Activated naive CD8-positive, alpha-beta T cell treated with anti-CD3 and anti-CD28 coated beads, Interleukin-2, amount 10 ng/mL, durations not matched to agents 7 days and 5 days (primary cell): ENCODE measurements at places on chromosomes 11 and 22. TPM values are rescaled to one million over a fixed set of nuclear protein-coding genes. Genes with fewer than 3 reads are reported as not detected.

Gene CCDC85B
- total RNA-seq, result 66.3 TPM

GRCh38 chr11:1459764-1460395 is 26.7 kb downstream of the MOB2 start:
- no peak for DNase-seq
- H3K4me3 ChIP-seq, result no peak overlapping the region
- H3K27ac ChIP-seq, result no peak overlapping the region

- peaks cover 2% of the 10 kb centered on the region for H3K4me1 ChIP-seq
Observed at GRCh38 chr11:112968941-112969713, 7.9 kb downstream of the NCAM1 start.

GRCh38 chr22:42179616-42180015 is 49.0 kb upstream of the CYP2D6 start:
- H3K4me3 ChIP-seq, result peak overlapping the region; percentile 72
- no peak for DNase-seq
- peaks cover 33% of the 10 kb centered on the region for H3K36me3 ChIP-seq
- H3K27me3 ChIP-seq, result no peaks in the 10 kb centered on the region
- H3K27ac ChIP-seq, result peak overlapping the region; percentile 62

DNA sequence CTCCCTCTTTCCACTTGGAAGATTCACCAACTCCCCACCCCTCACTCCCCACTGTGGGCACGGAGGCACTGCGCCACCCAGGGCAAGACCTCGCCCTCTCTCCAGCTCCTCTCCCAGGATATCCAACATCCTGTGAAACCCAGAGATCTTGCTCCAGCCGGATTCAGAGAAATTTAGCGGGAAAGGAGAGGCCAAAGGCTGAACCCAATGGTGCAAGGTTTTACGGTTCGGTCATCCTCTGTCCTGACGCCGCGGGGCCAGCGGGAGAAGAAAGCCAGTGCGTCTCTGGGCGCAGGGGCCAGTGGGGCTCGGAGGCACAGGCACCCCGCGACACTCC is 397 bp upstream of the CD44 start:
- H3K4me1 ChIP-seq, result peaks cover 45% of the 10 kb centered on the region
- H3K4me3 ChIP-seq, result peak overlapping the region; percentile 93
- no peaks in the 10 kb centered on the region for H3K27me3 ChIP-seq

DNA sequence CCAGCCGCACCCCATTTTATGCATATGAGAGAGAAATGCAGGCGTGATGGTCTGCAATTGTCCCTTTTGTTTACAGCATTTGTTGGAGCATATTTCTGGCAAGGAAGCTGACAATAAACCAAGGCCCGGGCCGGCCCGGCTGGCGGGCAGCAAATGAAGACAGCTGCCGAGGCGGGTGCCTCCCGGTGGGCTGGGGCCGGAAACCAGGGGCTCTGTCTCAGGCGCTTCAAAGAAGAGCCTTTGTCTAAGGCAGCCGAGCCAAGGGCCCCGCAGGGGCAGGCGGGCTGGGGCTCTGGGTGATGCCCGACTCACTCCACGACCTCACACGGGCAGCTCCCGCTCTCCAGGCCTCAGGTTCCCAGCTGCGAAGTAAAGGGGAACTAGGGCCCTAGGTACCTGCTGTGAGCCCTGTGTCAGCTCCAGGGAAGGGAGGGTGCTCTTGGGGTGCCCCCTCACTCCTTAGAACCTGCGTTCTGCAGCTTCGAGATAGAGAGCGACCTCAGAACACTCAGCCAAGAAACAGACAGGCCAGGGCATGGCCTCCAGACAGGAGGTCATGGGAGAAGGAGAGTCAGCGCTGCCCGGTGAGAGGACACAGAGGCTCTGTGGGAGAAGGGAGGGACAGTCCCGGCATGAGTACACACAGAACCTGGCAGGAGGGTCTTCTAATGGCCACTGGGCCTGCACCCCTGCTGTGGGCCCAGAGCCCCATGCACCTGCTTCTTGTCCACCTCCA is 2.4 kb downstream of the LINC01488 start:
- no peaks in the 10 kb centered on the region for H3K4me1 ChIP-seq
- peaks cover 2% of the 10 kb centered on the region for H3K27me3 ChIP-seq
- no peaks in the 10 kb centered on the region for H3K36me3 ChIP-seq
- no peak overlapping the region for H3K4me3 ChIP-seq
- DNase-seq, result no peak
- H3K27ac ChIP-seq, result no peak overlapping the region

DNA sequence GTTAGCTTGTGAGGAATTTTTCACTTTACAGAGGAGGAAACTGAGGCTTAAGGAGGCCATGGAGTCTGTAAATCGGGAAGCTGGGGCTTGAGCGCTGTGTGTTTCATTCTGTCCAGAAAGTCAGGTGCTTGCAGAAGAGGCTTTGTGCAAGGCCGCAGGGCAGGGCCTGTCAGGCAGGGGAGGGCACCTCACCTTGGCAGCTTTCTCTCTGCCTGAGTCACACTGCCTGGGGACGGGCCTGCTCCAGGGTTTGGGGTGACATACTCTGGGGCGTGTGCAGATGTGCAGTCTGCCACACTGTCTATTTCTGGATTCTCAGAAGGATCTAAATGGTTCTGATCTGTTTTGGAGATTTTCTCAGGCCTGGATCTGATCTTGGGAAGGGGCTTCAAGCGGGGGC is 8.4 kb downstream of the INCENP start:
- DNase-seq, result no peak
- H3K4me1 ChIP-seq, result peaks cover 15% of the 10 kb centered on the region
- peaks cover 36% of the 10 kb centered on the region for H3K36me3 ChIP-seq
- H3K27me3 ChIP-seq, result no peaks in the 10 kb centered on the region
- no peak overlapping the region for H3K4me3 ChIP-seq
- no peak overlapping the region for H3K27ac ChIP-seq

DNA sequence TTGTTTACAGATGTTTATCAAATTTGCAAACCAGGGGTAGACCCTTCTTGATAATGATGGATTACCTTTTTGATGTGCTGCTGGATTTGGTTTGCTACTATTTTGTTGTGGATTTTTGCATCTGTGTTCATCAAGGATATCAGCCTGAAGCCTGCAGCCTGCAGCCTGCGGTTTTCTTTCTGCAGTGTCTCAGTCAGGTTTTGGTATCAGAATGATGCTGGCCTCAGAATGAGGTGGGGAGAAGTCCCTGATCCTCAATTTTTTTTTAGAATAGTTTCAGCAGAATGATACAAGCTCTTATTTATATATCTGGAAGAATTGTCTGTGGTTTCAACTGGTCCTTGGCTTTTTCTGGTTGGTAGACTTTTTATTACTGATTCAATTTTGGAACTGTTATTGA is 19.7 kb upstream of the RAB38 start:
- no peak for DNase-seq
- H3K27me3 ChIP-seq, result peaks cover 24% of the 10 kb centered on the region
- no peak overlapping the region for H3K4me3 ChIP-seq
- H3K4me1 ChIP-seq, result no peaks in the 10 kb centered on the region

GRCh38 chr11:74138572-74138971 is 32.2 kb downstream of the C2CD3 start:
- DNase-seq, result no peak
- no peaks in the 10 kb centered on the region for H3K27me3 ChIP-seq
- no peak overlapping the region for H3K27ac ChIP-seq
- peaks cover 25% of the 10 kb centered on the region for H3K36me3 ChIP-seq
- no peaks in the 10 kb centered on the region for H3K4me1 ChIP-seq
